ENCODE measurements at places on chromosomes 12 and 14. TPM values are rescaled to one million over a fixed set of nuclear protein-coding genes. Genes with fewer than 3 reads are reported as not detected.

USP15 gene
- total RNA-seq = 96.0 TPM

KRT79 gene
- total RNA-seq = not detected

DNA sequence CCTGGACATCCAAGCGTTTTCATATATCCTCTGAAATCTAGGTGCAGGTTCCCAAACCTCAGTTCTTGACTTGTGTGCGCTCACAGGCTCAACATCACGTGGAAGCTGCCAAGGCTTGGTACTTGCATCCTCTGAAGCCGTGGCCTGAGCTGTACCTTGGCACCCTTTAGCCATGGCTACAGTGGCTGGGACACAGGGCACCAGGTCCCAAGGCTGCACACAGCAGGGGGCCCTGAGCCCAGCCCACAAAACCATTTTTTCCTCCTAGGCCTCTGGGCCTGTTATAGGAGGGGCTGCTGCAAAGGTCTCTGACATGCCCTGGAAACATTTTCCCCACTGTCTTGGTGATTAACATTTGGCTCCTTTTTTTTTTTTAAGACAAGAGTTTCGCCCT lies 11.6 kb upstream of the FAM177A1 start:
- peaks cover 33% of the 10 kb centered on the region for H3K36me3 ChIP-seq
- peaks cover 4% of the 10 kb centered on the region for H3K4me1 ChIP-seq
- no peak overlapping the region for H3K27ac ChIP-seq
- H3K4me3 ChIP-seq = no peak overlapping the region
- no peaks in the 10 kb centered on the region for H3K27me3 ChIP-seq

GRCh38 chr14:101520621-101521472 lies 40.4 kb upstream of the DIO3 start:
- no peaks in the 10 kb centered on the region for H3K27me3 ChIP-seq
- H3K36me3 ChIP-seq = no peaks in the 10 kb centered on the region
- no peak overlapping the region for H3K4me3 ChIP-seq
- H3K27ac ChIP-seq = no peak overlapping the region
- DNase-seq = no peak
- no peaks in the 10 kb centered on the region for H3K4me1 ChIP-seq

DNA sequence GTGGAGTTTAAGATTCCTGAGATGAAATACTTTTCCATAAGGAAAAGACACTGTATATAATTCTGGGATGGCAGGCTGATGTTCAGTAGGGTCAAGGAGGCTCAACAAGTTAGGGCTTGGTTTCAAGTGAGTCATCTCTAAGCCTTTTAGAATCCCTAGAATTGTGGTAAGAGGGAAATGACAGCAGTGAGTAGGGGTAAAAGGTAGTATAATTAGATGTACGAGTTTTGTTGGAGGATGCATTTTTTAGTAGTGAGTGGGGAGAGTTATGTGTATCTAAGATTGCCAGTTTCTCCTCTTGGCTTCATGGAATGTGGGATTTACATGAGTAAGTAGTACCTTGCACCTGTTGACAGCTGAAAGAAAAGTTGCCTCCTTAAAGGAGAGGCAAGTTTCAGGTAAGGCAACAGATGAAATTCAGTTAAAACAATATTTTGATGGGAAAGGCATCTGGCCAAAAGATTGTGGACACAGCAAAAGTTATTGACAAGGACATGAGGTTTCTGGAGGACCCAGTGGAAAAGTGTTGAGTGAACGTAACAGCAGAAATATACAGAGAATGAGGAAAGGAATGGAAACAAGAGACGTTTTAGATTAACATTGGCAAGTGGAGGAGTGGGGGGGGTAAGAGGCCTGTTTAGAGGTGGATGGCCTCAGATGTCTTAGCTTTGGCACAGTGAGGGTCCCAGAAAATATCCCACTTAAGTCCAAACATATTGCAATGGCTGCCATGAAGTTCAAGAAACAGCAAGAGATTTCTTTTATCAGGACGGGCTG lies 21.8 kb downstream of the LMO3 start:
- DNase-seq = no peak
- no peak overlapping the region for H3K27ac ChIP-seq
- no peaks in the 10 kb centered on the region for H3K36me3 ChIP-seq
- H3K27me3 ChIP-seq = no peaks in the 10 kb centered on the region
- H3K4me1 ChIP-seq = no peaks in the 10 kb centered on the region

GRCh38 chr12:3885277-3886094 lies 12.3 kb upstream of the PARP11 start:
- no peaks in the 10 kb centered on the region for H3K4me1 ChIP-seq
- no peak overlapping the region for H3K4me3 ChIP-seq
- H3K36me3 ChIP-seq = no peaks in the 10 kb centered on the region

DNA sequence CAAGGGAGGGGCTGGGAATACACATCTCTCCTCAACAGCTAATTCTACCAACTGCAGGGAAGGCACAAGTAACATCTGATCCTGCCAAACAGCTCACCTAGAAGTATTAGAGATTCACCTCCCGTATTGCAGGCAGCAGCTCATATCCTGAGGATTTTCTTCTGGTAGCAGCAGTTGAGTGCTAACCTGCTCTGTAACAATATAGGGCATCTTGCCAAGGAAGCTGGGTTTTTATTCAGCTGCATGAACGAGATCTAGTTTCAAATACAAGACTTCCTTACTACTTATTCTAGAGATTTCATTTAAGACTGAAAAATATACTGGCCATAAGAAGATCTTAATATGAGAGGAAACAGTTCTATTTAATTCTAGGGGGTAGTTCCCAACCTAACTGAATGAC lies 261.4 kb upstream of the USP15 start:
- DNase-seq = no peak
- no peaks in the 10 kb centered on the region for H3K4me1 ChIP-seq
- H3K36me3 ChIP-seq = no peaks in the 10 kb centered on the region
- H3K4me3 ChIP-seq = no peak overlapping the region
- no peak overlapping the region for H3K27ac ChIP-seq
- no peaks in the 10 kb centered on the region for H3K27me3 ChIP-seq

GRCh38 chr14:74949191-74949601 lies 6.2 kb downstream of the PGF start:
- no peak overlapping the region for H3K4me3 ChIP-seq
- H3K27me3 ChIP-seq = no peaks in the 10 kb centered on the region
- no peak for DNase-seq
- no peak overlapping the region for H3K27ac ChIP-seq

DNA sequence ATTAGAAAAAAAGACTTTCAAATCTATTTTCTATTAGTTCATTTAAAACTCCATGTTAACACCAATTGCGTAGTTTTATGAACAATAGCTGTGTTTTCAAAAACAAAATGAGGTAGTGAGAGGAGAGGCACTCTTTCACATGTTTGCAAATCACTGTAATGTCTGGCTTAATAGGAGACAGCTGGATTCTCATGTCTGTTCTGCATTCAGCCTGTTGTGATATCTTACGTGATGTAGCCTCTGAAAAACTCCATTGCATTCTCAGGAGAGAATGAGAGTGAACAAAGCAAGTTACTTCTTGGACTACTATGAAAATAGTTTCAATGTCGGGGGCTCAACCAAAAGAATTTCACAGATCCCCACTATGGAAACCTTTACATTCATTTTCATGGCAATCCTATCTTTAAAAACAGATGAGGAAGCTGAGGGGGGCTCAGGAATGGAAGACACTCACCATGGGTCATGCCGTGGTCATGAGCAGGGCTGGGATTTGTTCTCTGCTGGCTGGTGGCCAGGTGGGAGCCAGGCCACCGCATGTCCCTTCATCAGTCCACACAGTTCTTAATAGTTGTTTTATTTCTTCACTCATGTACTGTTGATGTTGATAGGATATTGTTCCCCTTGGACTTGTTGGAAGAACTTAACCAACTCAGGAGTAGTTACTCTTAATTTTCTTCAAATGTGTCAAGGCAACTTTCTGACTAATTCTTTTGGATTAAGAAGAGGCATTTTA lies 346.2 kb upstream of the FAR2 start:
- H3K27ac ChIP-seq = no peak overlapping the region
- DNase-seq = no peak
- H3K4me3 ChIP-seq = no peak overlapping the region
- H3K36me3 ChIP-seq = no peaks in the 10 kb centered on the region
- no peaks in the 10 kb centered on the region for H3K4me1 ChIP-seq
